ENCODE measurements at places on chromosomes 5 and 9.

DNA sequence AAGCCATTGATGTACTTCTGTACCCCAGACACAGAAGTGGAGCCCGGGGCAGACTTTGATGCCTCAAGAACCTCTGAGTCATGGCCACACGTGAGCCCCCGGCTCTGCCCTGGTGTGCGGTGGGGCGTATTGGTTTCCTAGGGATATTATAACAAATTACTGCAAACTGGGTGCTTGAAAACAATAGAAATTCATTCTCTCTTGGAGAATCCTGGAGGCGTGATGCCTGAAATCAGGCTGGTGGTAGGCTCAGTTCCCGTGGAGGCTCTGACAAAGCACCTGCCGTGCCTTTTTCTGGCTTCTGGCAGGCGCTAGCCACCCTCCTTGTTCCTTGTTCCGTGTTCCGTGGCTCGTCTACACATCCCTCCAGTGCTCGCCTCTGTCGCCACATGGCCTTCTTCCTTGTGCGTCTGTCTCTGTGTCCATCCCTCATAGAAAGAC lies 24.2 kb downstream of the NEK6 start:
- no peak for DNase-seq

- DNase-seq = no peak
These were observed 36.6 kb upstream of the LECT2 start for GRCh38 chr5:135991429-135991828.

- no peak for DNase-seq
These were observed 10.9 kb downstream of the RAPGEF1 start for GRCh38 chr9:131728961-131729360.

- no peak for DNase-seq
These were observed 78.4 kb downstream of the RXRA start for GRCh38 chr9:134404376-134405358.

DNA sequence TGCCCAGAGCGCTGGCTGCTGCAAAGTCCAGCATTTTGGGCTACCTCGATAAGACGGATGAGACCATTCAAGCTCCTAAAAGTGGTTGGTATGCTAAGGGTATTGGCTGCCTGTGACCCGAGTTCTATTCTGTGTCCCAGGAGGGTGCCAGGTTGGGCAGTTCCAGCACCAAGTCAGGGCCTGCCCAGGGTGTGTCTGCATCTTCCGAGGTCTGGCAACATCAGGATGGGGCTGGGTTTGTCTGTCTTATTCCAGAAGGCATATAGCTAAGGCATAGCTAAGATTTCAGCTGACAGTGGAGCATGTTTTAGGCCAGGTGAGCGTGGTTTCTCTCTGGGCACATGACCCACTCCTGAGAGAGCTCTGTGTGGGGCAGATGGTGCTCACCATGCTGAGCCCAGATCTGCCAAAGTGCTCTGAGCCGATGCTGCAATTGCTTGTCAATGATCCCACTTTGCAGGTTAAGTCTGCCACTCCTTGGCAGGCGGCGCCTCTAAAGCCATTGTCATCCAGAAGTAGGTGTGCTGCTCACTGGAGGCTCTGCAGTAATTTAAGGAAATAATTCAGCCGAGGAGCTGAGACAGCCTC lies 7.8 kb downstream of the SLC9A3 start:
- no peak for DNase-seq

DNA sequence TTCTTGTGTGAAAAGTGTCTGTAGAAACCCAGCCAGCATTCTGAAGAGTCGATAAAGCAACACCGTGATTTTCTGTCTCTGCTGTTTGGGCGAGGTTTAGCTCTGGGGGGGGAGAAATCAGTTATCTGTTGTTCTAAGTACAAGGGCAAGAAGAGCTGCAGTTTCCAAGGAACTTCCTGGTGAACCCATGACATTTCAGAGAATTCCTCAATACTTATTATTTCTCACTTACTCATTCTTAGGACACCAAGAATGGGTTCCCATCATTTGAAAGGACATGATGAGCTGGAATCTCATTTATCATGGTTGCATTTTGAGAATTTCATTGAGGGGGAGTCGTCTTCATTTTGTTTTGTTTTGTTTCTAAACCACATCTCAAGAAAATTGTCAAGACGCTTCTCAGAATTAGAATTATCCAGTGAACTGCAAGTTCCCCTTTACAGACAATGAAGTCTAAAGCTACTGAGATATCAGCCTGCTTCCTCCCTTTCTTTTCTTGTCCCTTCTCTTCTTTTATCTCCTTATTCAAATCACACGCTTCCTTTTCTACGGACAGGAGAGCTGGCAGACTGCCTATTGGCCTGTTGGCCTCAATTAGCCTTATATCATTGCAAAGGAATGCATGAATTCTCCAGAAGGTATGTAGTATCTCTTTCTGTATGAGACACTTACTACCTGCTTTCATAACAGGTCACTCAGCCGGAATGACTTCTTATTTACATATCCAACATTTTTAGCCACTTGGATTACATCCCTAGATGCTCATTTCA lies 53.7 kb downstream of the ZNF462 start:
- no peak for DNase-seq

DNA sequence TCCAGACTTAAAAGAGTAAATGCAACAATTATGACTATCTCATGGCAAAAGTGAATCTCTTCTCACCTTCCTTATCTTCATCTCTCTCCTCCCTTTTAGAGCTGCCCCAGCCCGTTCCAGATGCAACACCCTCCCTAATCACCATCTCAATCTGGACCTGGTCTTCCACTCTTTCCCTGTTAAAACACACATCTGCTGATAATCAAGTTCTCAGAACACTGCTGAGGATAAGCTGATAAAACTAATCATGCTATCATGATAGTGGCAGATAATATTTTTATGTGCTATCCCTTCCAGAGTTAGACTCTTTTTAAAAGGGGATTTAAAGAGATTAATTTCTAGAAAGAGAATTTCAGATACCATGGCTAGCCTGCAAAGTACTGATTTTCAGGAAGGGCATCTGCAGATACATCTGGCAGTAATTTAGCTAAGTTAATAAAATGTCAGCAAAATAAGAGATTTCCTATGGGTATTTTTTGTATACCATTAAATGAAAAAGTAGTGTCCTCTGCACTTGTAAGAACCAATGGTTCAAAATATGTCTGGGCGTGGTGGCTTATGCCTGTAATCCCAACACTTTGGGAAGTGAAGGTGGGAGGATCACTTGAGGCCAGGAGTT lies 17.2 kb downstream of the SGTB start:
- DNase-seq = no peak

DNA sequence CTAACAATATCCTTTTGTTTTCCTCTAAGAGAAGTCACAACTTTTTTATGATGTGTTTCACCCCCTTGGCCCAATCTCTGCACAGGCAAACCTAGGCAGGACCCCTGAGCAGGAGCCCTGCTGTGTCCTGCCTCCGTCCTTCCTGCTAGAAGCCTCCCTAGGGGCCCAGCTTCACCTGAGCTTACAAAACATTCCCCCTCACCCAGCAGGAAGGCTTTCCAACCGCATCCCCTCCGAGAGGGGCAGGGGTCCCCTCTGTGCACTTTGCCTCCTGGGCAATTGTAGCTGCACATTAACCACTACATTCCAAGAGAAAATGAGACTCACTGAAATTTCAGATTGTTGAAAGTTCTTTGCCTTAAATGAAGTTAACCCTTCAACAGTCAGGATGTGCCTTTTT lies 176.2 kb downstream of the IRX2 start:
- DNase-seq = no peak

- DNase-seq = no peak
These were observed 50.5 kb downstream of the PDE4D start for GRCh38 chr5:59842999-59843398.

DNA sequence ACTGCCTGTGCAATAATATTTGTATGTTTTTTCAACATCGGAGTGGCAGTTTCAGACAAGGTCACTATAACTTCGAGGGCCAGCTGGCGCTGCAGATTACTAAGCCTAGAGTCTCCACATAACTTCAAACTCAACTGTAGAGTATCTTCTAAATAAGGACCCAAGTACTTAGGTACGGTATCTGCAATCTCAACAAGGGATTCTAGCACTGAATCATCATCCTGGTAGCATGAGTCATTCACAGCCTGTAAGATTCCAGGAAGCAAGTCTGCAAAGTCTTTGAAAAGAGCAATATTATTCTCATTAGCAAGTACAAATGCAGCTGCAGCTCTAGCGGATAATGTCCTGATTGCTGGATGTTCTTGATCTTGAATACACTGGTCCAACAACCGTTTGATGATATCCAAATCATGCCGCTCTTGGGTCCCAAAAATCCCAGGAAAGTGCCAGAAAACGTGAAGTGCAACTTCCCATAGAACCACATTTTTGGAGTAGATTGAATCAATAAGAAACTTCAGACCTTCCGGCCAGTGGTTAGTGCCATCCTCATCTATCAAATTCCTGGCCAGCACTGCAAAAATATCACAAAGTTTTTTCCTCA lies 654 bp downstream of the RANBP6 start:
- DNase-seq = no peak

- DNase-seq = no peak
These were observed 420.9 kb upstream of the SGCD start for GRCh38 chr5:155906046-155906445.

DNA sequence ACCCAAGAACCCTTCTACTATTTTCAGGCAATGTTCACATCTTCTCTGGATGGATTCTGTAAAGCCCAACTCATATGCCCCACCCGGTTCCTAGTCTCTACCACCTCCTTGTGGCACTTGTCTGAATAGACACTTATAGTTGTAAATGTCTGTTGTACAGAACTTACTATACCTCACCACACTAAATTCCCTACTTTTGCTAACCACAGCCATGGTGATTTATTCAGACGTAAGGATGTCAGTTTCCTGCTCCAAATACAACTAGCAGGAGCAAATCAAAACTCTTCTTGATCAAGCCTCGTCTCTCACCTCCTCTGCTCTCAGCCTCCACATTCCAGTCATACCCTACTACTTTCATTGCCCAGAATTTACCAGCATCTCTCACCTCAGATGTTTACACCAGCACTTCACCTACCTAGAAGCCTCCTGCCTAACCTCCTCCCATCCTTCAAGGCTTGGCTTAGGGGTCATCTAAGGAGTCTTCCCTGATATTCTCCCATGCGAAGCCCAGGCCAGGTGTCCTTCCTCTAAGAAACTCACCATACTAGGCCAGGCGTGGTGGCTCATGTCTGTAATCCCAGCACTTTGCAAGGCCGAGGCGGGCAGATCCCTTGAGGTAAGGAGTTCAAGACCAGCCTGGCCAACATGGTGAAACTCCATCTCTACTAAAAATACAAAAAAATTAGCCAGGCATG lies 75.5 kb downstream of the MAPKAP1 start:
- DNase-seq = no peak

- no peak for DNase-seq
These were observed 524 bp downstream of the FUBP3 start for GRCh38 chr9:130579738-130580463.

- no peak for DNase-seq
These were observed 282.0 kb downstream of the ISL1 start for GRCh38 chr5:51665251-51665593.
